ENCODE measurements at places on chromosomes 6 and 20.
A peak's percentile ranks its signal among the peaks of the same experiment; 100 is the strongest.

GRCh38 chr6:69185276-69185675, 550.2 kb downstream of the ADGRB3 start:
- no peak for DNase-seq

- no peak for DNase-seq
Observed at GRCh38 chr6:143005816-143006215, 54.9 kb upstream of the AIG1 start.

GRCh38 chr6:1619673-1620503, 10.2 kb downstream of the FOXC1 start:
- no peak for DNase-seq

- peak; percentile 100 for DNase-seq
Observed at GRCh38 chr6:89829472-89830169, at the start of gene CASP8AP2. CASP8AP2 (plus strand) TSS chr6:89829880.

DNA sequence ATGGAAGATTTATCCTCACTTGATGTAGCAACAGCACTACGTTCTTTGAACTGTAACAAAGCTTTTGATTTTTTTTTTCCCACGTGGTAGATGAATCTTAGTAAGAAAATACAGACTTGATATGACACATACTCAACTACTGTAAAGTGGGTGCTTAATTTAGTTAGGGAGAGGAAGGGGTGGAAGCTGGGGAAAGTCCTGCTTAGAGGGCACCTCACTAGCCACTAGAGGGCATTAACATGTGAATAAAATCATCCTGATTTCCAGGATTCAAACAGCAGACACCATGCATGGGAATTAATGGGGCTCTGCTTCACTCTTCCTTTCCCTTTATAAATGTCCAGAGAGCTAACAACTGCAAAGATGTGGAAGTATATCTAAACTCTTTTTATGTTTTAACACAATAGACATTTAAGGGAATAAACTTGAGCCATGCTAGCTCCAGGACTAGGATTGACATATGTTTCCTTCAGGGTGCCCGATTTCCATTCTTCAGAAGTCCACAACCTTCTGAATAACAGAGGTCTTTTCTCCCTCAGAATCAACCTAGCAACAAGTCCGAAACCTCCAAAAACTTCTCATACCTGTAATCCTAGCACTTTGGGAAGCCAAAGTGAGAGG, 250.1 kb downstream of the ATXN1 start:
- peak; percentile 81 for DNase-seq

DNA sequence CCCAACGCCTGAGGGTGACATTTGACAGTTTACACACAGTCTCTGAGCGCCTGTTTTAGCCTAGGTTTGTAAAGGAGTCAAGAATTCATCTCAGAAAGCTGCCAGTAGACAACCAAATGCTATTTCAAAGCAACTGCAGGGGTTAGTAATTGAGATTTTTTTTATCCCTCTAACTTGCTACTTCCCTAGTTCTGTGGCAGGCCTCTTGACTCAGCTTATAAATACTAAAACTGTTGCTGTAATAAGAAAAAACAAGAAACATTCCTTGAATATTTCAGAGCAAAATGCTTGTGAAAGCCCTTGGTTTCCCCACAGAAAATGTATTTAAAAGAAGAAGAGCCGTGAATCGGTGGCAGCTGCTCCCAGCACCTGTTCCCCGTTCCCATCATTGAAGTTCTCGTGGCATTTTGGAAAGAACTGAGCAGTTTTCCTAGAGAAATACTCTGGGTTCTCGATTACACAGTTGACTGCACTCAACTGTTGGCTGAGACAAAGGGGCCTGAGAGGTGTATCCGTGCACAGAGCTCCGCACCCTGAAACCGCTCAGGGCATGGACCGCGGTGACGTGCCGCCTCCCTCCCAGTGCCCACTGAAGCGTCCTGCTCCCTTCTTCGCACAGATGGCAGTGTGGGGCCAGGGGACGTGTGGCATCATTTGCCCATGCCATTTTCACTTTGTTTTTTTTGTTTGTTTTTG, 20.9 kb downstream of the DLL1 start:
- DNase-seq, result peak; percentile 69

DNA sequence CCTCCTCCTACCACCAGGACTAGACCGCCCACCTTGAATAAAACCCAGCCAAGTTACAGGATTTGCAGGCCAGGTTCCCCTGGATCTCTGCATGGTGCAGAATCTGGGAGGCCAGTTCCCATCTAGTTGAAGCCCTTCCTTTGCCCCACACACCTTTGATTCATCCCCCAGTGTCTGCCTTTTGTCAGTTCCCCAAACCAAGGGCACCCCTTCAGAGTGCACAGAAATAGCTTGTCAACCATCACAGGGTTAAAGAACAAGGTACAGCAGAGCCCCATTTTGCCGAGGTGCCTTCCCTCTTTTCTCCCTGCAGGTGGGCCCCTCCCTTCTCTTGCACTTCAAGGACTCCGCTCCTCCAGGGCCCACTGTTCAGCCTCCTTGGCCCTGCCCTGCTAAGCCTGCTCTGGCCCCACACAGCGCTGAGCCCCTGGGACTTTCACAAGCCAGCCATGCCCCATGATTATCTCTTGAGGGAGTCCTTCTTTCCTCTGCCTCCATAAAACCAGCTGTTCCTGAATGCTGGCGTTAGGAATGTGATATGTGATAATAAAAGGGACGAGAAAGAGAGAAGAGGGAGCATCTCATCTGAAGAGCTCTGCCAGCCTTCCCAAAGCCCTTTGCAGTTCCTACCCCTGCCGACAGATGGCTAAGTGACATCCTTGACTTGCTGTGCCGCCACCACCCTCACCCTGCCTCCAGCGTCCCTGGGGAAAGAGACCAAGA, 280.3 kb downstream of the CDC5L start:
- no peak for DNase-seq

GRCh38 chr6:31752739-31753319, 9.6 kb upstream of the SAPCD1 start:
- DNase-seq, result no peak

DNA sequence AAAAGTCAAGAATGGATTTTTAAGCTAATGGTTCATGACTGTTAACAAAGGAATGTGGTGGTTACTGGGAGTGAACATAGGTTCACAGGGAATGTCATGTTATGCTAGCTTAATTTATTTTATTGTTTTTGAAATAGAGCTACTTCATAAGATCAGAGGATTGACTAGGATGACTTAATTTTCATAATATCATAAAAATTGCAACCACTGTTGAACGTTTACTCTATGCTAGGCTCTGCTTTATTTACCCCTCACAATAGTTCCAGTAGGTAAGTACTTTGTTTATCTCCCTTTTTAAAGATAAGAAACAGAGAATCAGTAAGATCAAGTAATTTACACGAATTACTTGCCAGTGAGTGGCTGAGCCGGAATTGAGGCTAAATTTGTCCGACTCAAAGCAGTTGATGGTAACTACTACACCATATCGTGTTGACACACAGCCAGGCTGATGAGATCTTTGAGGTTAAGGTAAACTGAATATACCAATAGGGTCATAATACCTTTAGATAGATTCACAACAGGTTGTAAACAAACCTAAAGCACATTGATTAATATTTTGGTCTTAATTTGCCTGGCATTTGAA, 194.6 kb upstream of the CITED2 start:
- no peak for DNase-seq

- DNase-seq, result no peak
Observed at GRCh38 chr20:24096264-24096663, 107.7 kb upstream of the GGTLC1 start.

GRCh38 chr20:48839154-48839917, 11.5 kb upstream of the PREX1 start:
- no peak for DNase-seq

GRCh38 chr6:31169123-31169857, 1.2 kb downstream of the POU5F1 start:
- no peak for DNase-seq

DNA sequence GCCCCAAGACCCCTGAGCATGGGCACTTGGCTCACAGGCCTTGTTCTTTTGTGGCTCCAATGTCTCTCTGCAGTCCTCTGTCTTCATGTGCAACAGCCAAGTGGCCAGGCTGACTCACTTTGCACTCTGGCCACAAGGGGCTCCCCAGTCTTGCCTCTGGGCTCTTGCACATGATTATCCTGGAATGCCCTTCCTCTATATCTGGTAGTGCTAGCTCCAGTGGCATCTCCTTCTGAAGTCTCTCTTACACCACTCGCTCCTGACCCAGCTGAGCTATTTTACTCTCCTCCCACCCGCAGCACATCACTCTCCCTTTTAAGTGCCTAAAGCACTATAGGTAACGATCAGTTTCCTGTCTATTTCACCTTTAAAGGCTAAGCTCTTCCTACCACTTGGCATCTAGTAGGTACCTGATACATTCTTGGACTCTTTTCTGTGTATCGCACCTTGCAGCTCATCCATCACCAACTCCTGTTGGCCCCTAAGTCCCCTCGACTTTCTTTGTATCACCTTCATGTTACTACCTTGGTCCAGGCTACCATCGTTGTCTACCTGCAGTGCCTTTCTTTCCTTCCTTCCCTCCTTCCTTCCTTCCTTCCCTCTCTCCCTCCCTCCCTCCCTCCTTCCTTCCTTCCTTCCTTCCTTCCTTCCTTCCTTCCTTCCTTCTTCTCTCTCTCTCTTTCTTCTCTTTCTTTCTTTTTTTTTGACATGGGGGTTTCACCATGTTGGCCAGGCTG, 211.9 kb upstream of the RNF24 start:
- DNase-seq, result no peak

- no peak for DNase-seq
Observed at GRCh38 chr6:34229877-34230276, 6.8 kb upstream of the HMGA1 start.

DNA sequence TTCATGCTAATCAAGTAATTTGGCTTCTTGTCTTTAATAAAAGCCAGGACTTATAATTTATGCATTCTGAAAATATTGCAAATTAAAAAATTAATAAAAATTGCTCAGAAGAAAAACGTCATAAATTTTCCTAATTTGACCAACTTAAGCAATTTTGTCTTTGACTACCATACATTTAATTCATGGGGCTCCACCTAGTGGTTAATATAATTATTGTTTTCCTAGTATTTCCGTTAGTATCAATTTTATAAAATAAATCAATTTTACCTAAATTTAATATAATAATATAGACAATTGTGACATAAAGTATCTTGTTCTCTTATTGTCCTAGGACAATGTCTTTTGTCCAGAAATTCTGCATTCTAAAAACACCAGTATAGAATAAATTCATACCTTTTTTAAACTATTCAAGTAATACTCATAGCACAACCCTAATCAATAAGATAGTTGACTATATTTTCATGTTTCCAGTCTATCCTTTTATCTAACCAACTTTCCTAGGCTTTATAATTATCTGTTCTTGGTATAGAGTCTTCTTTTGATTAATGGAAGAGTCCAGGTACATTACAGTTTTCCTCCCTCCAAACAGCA, 319.9 kb downstream of the TRDN start:
- peak; percentile 56 for DNase-seq
